ENCODE measurements at places on chromosomes 1 and 21.

GRCh38 chr1:8858112-8858668 lies 20.3 kb downstream of the ENO1 start:
- DNase-seq: no peak

DNA sequence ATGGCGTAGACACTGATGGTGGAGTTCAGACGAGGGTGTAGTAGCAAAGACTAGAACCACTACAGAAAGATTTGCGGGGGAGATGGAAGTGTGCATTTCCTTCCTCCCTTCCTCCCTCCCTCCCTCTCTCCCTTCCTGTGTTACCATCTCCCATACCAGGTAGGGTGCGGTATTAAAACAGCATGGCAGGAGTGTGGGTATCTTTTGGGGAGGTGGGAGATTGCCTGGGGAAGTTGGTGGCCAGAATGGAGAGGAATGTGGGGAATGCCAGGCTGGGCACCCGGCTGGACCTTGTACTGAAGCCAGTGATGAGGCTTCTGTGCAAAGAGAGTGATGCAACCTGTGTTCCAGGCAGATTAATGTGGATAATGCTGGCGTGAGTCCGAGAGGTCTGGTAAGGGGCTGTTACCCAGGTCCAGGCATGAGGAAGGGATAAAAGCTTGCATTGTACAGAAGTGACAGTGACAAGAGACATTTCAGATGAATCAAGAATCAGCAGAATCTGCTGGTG lies 30.3 kb upstream of the PPP2R5A start:
- no peak for DNase-seq

- DNase-seq: no peak
Measured at GRCh38 chr1:109427171-109427467, 871 bp upstream of the PSMA5 start.

DNA sequence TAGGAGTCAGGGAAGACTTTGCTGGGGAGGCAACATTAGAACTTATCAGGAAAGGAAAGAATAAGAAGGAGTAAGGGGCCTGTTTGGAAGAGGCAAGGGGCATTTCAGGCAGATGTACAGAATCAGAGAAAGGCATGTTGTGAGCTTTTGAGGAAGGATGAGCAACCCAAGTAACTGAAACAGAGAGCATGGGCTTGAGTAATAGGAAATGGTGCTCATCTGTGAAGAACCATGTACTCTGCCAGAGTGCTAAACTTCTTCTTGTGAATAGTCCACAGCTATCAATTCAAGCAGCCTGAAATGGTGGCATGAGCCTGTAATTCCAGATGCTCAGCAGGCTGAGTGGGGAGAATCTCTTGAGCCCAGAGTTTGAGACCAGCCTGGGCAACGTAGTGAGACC lies 19.2 kb upstream of the PIGK start:
- DNase-seq: no peak

GRCh38 chr1:29145739-29146437 lies 22.2 kb upstream of the TMEM200B start:
- no peak for DNase-seq

DNA sequence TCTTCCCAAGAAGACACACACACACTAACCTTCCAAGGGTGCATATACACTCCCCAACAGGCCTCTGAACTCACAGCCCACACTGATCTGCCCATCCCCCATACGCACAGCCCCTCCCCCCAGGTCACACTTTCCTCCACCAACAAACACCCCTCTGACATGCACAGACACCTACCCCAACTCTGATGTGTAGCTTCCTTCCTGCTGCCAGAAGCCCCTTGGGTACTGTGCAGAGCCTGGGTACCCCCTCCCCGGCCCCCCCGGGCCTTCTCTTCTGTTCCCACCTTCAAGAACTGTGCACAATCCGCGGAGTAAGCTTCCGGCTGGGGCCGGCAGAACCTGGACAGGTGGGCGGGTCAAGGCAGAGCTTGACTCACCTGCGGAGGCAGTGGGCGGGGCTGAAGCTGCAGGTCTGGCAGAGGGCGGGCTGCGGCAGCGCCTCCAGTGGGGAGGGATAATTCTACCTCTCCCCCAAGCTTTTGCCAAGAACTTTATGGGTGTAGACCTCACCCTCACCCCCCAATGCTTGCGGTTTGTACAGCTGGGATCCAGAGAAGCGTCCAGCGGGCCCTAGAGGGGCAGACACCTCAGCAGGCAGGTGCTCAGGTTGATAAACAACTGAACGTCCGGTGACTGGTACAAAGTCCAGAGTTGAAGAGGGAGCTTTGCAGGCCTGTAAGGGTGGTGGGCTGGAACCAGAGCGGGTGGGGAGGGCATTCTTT lies at the start of gene C1orf210:
TSS of gene C1orf210 (minus strand) at position 313 of the 722 bp plus-strand sequence. CDS start 2,311 bp downstream, outside the sequence.
- no peak for DNase-seq

DNA sequence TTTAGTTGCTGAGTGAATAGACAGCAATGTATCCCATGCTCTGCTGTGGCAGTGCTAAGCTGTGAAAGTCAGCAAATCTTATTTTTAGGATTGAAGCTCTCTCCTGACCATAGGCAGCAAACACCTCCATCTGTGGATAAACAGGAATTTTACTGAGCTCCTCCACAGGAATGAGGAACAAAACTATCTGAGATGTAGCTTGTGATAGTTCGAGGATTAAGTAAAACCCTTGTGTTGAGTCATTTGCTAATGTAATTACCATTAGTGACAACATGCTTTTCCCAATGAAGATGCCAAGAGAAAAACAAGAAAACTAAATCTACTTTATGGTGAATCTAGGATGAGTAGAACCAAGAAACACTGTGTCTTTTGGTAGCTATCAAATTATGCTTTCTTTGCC lies 122.7 kb downstream of the CLEC20A start:
- no peak for DNase-seq

DNA sequence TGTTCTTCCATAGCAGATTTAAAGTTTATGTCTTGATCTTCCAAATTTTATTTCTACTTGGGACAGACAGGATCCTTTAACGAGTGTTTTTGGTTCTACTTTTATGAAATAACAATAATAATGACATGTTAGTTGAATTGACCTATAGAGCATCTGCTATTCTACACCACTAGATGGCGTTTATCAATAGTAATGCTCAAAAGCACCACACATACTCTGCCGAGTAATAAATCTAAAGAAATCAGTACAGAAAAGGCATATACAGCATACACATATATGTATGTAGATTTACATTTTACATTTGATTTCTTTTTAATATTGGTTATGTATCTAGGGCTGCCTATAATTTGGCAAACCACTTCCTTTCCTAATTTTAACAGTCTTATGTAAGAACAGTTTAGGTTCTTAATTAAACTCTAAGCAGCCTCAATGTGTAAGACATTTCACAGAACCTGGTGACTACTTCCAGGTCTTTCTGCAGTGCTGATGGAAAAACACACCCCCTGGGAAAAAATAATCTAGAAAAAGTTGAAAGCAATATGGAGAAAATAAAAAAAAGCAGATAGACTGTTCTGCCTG lies 5.9 kb upstream of the SIPA1L2 start:
- peak; percentile 61 for DNase-seq

DNA sequence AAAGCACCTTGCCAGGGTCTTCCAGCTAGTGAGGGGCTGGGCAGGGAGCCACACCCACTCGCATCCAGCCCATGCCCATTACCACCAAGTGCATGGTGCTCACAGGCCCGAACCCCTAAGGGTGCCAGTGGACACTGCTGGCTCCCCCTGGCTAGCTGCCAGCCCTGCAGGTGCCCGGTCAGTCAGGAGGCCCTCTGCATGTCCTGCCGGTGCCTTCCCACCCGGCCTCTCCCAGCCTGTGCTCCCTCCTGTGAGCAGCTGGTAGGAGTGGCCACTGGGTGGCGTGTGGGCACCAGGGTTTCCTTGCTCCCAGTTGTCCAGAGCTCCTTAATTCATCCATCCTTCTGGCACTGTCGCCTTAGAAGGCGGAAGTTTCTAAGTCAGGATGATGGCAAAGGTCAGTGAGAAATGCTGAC lies 33.4 kb downstream of the QSOX1 start:
- peak; percentile 65 for DNase-seq

DNA sequence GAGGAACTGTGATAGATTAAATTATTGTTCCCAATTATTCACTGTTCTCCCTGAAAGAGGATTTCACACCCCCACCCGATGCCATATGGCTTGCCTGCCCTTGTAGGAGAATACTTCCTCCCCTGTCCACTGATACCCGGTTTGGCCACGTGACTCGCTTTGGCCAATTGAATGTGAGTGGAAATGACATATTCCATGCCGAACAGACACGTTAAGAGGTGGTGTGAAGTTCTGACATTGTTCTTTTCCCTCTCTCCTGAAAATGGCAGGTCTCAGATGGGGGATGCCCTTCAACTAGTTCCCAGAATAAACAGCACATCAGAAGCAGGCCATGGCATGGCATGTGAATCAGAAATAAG lies 5.3 kb downstream of the STUM start:
- no peak for DNase-seq

DNA sequence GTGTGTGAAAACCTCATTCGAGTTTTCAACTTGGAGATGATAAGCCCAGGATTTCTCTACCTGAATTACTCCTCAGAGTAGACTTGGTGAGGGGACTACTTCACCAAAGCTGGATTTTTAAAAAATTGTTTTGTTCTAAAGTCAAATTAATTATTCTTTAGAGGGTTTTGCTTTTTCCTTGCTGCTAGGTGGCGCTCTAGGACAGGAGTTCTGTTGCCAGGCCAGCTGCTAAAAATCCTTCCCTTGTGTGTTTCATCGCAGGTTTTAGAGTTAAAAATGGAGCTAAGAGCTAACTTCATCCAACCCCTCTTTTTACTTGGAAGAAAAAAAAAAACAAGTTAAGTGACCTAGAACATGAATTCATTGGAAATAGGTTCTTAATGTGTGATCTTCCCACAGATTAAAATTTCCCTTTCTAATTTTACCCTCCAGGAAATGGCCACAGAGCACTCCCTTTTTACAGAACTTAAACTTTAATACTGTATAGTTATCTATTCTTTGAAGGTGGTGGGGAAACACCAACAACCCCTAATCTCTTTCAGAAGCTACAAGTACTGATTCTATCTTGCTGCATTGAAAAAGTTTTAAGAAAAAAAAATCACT lies 36.7 kb upstream of the FAM163A start:
- DNase-seq: peak; percentile 71

GRCh38 chr1:219086956-219087469 lies 86.7 kb upstream of the LYPLAL1 start:
- DNase-seq: no peak

DNA sequence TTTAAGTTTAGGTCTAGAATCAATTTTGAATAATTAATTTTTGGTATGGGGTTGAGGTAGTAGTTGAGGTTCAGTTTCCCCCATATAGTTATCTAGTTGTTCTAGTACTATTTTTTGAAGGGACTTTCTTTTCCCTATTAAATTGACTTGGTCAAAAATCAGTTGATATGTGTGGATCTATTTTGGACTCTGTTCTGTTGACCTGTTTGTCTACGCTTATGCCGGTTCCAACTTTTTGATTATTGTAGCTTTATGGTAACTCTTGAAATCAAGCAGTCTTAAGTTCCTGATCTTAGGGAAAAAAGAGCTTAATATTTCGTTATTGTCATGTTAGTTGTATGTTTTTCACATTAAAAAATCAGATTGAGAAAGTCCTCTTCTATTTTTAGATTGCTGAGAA lies 60.7 kb downstream of the FOXD2 start:
- DNase-seq: no peak

DNA sequence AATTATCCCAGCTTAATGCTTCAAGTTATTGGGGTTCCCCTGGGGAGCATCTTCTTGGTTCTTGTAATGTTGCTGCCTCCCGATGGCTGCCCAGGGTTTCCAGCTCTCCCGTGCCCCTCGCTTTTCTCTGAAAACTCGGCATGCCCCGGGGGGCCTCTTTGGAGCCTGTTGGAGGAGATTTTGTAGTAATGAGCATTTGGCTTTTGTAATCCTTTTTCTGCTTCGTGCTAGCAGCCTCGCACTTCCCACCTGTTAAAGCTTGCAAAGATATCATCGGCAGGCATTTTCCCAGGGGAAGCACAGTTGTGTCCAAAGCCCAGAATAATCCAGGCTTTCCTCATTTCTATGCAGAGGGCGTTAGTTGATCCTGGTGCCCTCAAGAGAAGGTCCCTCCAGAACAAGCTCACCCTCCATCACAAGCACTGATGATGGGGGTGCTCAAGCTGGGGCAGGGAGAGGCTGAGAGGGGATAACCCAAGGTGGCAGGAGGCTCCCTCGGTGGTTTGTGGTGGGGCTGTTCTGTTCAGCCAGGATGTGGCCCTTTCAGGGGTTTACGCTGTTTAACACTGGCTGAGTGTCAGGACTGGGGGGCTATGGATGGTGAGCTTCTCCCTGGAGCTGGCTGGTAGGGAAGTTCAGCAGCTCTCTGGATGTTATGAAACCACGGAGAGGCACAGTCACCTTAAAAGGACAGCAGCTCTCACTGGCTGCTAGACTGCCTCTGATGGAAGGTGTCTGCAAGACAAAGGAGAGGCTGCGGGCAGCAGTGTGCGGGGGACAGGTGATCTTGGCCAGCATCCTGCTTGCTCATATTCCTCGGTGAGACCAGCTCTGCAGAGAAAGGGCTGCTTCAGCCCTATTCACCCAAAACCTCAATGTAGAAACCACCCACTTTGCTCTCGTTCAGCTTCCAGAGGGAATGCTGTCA lies 477.1 kb upstream of the VAMP3 start:
- peak; percentile 9 for DNase-seq

DNA sequence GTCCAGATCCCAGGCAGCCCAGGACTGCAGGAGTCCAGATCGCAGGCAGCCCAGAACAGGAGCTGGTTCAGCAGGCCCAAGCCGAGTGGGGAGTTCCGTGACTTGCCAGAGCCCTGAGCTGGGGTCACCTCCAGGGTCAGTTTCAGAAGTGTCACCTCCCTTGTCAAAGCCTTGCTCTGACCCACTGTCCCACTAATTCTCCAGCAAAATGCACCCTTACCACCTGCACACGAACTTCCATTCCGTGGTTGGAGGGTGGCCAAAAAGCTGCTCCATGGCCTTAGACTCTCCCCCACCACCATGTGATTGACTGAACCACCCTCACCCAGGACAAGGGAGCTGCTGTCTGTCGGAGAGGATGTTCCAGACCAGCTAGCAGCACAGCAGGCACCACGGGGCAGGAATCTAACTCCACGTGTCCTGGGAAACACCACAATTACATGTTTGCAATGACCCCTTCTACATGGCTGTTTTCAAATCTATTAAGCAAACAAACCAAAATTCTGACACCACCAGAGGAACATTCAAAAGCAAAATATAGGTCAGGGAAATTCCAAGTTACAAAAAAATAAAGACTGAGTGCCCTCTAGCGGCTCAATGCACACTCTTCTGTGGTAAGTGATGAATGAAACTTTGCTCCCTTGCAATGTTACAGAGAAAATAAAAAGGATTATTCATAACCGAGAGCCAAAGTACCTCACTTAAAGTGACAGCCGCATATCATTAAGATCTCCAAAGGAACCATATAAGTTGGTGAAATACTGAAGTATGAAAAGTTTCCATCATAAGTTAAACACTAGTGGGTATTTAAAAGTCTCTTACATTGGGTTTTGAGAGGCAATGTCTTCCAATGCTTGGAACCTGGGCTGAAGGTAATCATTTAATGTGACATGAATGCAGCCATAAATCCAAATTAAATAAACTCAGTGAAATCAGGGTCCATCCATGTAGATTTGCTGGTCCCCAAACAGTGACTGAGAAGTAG lies 76.3 kb downstream of the NPHP4 start:
- DNase-seq: peak; percentile 4

GRCh38 chr1:201820413-201820812 lies 8.5 kb upstream of the IPO9 start:
- DNase-seq: no peak

All from SK-N-DZ (cell line).